ENCODE measurements at places on chromosomes 6 and 20.

DNA sequence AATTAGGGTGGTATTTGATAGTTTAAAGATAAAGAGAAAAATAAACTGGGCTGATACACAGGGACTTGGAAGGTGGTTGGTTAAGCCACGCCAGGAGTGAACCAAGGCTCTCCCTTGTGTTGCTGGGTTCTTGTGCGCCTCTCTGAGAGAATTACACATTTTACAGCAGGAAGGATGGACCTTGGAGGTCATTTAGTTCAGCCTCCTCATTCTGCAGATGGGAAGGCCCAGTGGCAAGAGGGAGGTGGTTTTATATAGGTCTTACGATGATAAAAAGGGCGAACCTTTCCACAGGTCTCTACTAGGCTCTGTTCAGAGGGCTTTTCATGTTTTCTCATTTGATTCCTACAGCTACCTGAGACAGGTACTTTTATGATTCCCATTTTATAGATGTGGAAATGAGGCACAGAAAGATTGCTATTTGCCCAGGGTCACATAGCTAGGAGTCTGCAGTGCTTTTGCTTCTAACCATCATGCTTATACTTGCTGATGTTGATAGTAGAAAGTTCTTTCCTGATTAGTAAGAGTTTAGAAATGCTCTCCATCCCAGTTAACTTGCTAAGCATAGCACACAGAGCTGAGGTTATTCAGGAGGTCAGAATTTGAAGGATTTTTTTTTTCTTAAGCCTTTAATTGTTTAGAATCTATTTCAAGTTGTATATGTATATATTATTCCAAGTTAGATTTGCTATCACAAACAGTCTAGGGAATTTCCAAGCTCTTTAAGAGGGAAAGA, 12.8 kb downstream of the HIVEP1 start:
- DNase-seq: no peak

DNA sequence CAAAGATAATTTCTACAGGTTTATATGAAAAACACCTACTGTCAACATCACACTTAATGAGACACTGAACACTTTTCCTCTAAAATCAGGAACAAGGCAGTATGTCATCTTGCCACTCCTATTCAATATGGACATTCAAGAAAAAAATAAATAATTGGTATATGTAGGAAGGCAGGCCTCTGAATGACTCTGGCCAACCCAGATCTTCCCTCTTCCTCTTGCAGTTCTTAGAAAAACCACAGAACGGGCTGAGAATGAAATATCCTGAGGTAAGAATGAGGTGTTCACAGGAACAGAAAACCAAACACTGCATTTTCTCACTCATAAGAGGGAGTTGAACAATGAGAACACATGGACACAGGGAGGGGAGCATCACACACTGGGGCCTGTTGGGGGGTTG, 1207.2 kb upstream of the CITED2 start:
- no peak for DNase-seq

GRCh38 chr6:63792736-63793464, 157.3 kb downstream of the PHF3 start:
- DNase-seq: no peak

- no peak for DNase-seq
These were observed 18.5 kb upstream of the ARMC12 start for GRCh38 chr6:35718375-35718736.

- DNase-seq: no peak
These were observed 36.8 kb downstream of the PPP1R3G start for GRCh38 chr6:5121956-5122355.
